ENCODE measurements at places on chromosomes 16 and 17. TPM values are rescaled to one million over a fixed set of nuclear protein-coding genes. Genes with fewer than 3 reads are reported as not detected.
A peak's percentile ranks its signal among the peaks of the same experiment; 100 is the strongest.

DNA sequence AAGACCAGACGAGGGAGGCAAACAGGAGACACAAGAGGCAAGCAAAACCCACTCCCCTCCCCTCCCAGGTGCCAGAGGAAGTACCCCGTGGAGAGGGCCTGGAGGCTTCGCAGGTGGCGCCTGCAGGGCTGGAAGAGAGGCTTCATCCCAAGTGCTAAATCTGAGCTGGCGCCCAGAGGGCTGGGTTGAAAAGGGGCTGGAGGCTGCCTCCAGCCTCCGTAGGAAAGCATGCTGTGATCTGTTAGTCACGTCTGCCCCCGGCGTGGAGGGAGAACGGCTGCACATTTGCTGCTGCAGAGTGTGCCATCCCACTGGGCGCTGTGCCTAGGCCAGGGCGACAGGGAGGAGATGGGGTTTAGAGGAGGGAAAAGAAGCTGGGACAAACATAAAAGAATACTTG is 16.9 kb downstream of the RPH3AL start:
- H3K4me1 ChIP-seq: peaks cover 6% of the 10 kb centered on the region
- H3K27me3 ChIP-seq: no peaks in the 10 kb centered on the region
- no peak overlapping the region for H3K27ac ChIP-seq
- H3K36me3 ChIP-seq: no peaks in the 10 kb centered on the region

- no peaks in the 10 kb centered on the region for H3K4me1 ChIP-seq
- peak overlapping the region; percentile 76 for H3K4me3 ChIP-seq
- peak; percentile 66 for DNase-seq
- H3K27me3 ChIP-seq: no peaks in the 10 kb centered on the region
- H3K27ac ChIP-seq: no peak overlapping the region
Measured at GRCh38 chr16:19168371-19169081, 486 bp downstream of the SYT17 start.

DNA sequence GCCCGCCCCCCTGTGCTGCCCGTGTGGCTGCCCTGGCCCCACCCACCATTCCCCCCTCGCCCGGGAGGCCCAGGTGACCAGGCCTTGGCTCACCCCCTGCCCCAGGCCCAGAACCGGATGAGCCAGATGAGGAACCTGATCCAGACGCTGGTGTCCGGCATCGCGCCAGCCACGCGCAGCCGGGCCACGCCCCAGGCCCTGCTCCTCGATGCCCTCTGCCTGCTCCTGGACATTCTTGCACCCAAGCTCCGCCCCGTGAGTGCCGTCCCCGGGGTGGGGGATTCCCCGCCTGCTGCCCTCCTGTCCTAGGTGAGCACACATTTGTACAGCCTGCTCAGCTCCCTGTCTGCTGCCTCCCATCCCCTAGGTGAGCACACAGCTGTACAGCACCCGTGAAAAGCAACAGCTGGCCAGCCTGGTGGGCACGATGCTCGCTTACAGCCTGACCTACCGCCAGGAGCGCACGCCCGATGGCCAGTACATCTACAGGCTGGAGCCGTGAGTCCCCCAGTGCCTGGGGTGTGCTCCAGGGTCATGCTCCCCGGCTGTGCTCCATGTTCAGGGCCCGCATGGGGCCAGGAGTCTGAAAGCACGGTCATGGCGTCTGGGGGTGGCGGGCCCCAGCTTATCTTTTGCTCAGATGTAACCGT is 4.8 kb downstream of the GNG13 start:
- H3K27me3 ChIP-seq: peaks cover under 1% of the 10 kb centered on the region
- no peaks in the 10 kb centered on the region for H3K4me1 ChIP-seq
- no peak overlapping the region for H3K4me3 ChIP-seq

DNA sequence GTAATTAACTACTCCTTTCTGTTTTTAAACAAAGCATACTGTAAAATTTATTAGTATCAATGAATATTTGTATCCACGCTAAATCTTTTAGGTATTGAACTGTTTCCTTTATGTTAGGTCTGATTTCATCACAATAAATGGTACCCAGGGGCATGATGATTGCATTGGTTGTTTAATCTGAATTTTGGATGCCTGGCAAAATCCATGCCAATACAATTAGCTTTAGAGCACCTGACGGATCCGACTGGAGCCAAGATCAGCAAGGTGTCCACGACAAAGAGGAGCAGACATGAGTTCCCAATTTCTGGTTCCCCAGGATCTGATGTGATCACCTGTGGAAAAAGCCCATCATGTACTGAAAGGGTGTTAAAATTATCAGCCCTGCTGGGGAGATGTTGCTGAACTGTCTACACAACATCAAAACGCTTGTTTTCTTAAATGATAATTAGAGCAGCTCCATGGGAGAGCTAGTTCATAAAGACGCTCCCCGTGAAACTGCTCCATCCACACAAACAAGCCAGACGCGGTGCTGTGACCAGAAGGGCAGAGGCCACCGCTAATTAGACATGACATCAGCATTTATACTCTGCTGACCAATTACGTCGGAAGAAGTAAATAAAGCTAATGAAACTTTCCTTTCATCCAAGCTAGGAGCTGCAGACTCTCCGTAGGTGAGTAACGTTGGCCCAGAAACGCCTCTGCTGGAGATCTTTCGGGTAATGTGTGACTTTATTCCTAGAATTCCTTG is 151.7 kb downstream of the CPPED1 start:
- H3K4me1 ChIP-seq: no peaks in the 10 kb centered on the region
- H3K27ac ChIP-seq: no peak overlapping the region
- H3K36me3 ChIP-seq: no peaks in the 10 kb centered on the region
- no peaks in the 10 kb centered on the region for H3K27me3 ChIP-seq

GRCh38 chr17:38719943-38720641 is 10.0 kb upstream of the CISD3 start:
- H3K4me1 ChIP-seq: peaks cover 29% of the 10 kb centered on the region
- H3K36me3 ChIP-seq: no peaks in the 10 kb centered on the region
- DNase-seq: peak; percentile 81
- no peak overlapping the region for H3K4me3 ChIP-seq
- H3K27me3 ChIP-seq: peaks cover 7% of the 10 kb centered on the region
- no peak overlapping the region for H3K27ac ChIP-seq

C1QL1 gene
- 7.5 TPM for total RNA-seq

- H3K36me3 ChIP-seq: peaks cover 4% of the 10 kb centered on the region
- H3K4me3 ChIP-seq: no peak overlapping the region
- no peak for DNase-seq
- H3K27ac ChIP-seq: no peak overlapping the region
- no peaks in the 10 kb centered on the region for H3K27me3 ChIP-seq
Measured at GRCh38 chr17:75474736-75475135, 18.3 kb downstream of the TMEM94 start.

GRCh38 chr17:49576088-49576916 is 631 bp downstream of the NXPH3 start:
- peak overlapping the region; percentile 71 for H3K4me3 ChIP-seq
- no peak overlapping the region for H3K27ac ChIP-seq
- peak; percentile 87 for DNase-seq

DNA sequence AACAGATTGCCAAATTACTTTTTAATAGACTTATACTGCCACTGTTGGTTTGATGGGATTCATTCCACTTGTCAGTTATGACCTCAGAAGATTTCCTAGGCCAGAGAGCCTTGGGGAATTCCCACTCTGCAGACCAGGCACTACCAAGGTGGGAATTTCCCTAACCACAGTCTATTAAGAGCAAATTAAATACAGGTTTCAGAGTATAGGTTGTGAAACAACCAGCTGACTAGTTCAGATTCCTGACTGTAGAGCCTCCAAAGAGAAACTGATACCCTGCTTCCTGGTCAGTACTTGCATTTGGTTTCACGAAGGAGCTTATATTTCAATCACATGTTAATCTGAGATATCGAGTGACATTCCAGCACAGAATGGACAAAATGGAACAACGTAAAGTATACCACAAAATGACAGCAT is 186.5 kb downstream of the STX8 start:
- no peak overlapping the region for H3K4me3 ChIP-seq
- H3K27me3 ChIP-seq: no peaks in the 10 kb centered on the region
- no peak for DNase-seq
- H3K27ac ChIP-seq: no peak overlapping the region
- H3K4me1 ChIP-seq: no peaks in the 10 kb centered on the region

DNA sequence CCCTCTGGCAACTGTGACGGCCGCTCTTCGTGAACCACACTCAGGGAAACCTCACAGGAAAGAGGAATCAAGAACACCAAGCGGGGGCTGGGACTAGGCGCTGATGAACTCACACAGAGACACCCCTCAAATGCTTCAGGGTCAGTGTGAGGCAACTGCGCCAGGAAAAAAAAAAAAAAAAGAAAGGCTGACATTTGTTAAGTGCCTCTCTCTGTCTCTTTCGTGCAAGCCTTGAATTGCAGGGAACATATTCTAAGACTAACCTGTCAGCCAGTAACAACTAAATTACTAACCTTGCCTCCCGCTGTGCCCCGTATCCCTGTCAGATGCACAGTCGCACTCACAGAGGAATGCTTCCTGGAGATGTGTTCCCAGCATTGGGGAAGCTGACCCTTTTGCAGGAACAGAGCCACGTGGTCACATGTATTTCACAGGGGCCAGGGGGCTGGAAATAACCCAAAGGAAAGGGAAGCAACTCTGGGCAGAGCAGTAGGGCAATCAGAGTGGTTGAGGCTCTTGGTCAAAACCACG is 247.8 kb downstream of the XYLT1 start:
- no peak overlapping the region for H3K4me3 ChIP-seq
- H3K27ac ChIP-seq: no peak overlapping the region
- no peaks in the 10 kb centered on the region for H3K36me3 ChIP-seq
- no peaks in the 10 kb centered on the region for H3K27me3 ChIP-seq

Data from H1 (cell line).